ENCODE measurements at places on chromosomes 6 and 20.

GRCh38 chr6:27545271-27546046, 72.6 kb upstream of the ZNF184 start:
- no peak for DNase-seq

GRCh38 chr6:105097288-105097687, 82.5 kb downstream of the POPDC3 start:
- no peak for DNase-seq

DNA sequence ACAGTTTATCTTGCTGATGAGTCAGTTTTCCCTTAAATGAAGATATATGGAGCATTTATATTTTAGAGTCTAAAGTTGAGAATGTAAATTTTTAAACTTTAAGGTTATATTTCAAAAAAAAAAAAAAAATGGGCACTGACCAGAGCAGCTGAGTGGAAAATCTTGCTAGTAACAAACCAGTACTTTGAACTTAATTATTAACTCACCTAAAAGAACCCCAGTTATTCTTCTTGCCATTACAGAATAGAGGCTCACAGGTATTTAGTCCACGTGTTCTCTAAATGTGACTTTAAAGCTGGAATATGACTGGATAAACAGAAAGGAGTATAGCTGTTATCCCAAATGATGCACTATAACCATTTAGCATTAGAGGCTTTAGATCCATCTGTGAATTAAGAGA, 178.4 kb downstream of the COL9A1 start:
- no peak for DNase-seq

DNA sequence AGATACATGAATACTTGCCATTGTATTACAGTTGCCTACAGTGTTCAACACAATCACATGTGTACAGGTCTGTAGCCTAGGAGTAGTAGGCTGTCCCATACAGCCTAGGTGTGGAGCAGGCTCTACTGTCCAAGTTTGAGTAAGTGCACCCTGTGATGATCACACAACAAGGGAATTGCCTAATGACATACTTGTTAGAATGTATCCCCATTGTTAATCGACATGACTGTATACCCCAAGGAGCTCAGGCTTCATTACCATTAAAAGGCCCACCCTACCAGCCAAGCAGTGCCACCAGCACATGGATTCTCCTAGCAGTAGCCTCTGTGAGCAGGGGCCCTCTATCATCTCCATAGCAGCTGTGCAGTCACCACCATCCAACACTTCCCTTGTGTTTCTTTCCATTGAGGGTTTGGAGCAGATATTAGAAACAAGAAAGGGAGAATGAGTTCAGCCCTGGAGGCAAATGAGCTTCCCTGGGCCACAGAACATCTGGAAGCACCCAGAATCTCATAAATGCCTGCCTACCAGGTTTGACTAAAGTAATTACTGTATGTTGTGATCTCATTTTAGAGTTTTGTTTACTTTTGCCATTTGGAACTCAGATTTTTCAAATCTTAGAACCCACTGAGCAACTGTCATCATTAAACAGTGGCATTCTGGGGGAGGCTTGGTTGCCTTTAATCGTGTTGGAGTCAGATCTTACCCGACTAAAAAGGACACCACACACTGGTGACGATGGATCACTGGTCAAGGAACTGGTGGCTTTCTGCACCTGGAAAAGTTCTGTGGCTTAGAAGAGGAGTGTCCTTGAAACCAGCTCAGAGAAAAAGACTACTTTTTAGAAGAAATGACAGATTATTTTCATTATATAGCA, 104.9 kb downstream of the TULP4 start:
- DNase-seq: no peak

DNA sequence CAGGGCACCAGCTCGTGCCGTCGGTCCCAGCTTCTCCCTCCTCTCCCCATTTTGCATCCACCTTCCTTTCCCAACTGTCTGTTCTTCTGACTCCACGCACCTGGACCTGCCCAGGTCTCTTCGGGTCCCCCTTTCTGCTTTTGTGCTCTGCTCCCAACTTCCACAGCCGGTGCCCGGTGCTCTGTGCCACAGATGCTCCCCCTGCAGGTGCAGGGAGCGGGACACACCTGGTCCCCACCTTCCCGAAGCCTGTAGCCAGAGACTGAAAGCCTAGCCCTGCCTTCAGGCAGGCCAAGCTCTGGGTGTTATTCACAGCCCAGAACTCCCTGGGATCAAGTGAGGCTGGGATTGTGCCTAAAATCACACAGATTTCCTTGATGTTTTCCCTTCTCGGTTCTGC, 24.6 kb upstream of the BMP7 start:
- no peak for DNase-seq

DNA sequence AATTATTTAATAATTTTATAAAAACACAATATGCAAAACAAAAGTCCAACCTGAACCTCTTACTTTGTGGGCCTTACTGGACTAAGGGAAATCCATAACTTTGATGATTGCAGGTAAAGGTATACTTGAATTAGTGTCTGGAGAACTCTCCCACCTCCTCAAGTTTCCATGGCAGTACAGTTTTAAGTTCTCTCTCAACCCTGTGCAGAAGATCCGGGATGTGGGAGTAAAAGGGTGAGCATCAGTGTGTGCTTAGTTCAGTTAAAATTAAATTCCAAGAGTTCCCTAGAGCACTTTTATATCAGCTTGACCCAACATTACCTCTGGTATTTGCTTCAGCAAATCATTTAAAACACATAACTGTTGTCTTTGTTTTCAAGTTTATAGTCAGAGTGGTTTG, 47.5 kb downstream of the RIMS1 start:
- DNase-seq: no peak

- DNase-seq: no peak
These were observed 21.6 kb upstream of the HDDC2 start for GRCh38 chr6:125323376-125323775.

GRCh38 chr6:165401092-165401491, 91.7 kb upstream of the C6orf118 start:
- no peak for DNase-seq

Measured in stimulated activated naive CD4-positive, alpha-beta T cell treated with Interleukin-2 at 50 U/mL for 16 hours (primary cell).